Stimulated activated CD4-positive, alpha-beta T cell treated with anti-CD3 and anti-CD28 coated beads, Interleukin-1b, Interleukin-23, amount 100 ng/mL, for 1 hour (primary cell): ENCODE measurements at places on chromosomes 4 and X.

GRCh38 chrX:318739-319578 lies at the start of gene GTPBP6:
Gene GTPBP6 (minus strand): TSS chrX:318796. CDS start chrX:318787, 9 bp downstream.
- peak; percentile 97 for DNase-seq

- DNase-seq: no peak
Measured at GRCh38 chr4:954211-955020, 19.0 kb downstream of the DGKQ start.

DNA sequence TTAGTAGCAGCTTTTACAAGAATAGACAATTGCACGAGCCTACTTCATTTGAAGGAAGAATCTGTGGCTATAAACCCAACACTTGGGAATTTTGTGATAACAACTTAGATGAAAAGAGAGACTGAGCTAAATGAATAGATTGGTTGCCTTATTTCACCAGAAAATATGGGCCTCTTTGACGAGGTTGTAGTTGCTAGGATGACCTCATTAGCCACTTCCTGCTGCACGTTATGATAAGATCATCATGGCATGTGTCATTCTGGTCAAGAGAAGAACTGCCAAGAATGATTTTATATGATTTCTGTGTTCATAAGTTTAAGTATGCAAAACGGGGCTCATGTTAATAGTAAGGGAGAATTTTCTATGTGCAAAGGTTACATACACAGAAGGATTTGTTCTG lies 321.9 kb upstream of the GIMD1 start:
- DNase-seq: no peak

- DNase-seq: no peak
Measured at GRCh38 chrX:22059775-22060174, 27.6 kb downstream of the PHEX start.

- no peak for DNase-seq
Measured at GRCh38 chr4:67019686-67020437, 525.4 kb downstream of the CENPC start.
